CD4-positive, alpha-beta T cell treated with Interferon gamma for 1 hour (primary cell): ENCODE measurements at places on chromosomes 6 and 20.

- DNase-seq: no peak
Observed at GRCh38 chr6:123546537-123546936, 90.2 kb downstream of the TRDN start.

DNA sequence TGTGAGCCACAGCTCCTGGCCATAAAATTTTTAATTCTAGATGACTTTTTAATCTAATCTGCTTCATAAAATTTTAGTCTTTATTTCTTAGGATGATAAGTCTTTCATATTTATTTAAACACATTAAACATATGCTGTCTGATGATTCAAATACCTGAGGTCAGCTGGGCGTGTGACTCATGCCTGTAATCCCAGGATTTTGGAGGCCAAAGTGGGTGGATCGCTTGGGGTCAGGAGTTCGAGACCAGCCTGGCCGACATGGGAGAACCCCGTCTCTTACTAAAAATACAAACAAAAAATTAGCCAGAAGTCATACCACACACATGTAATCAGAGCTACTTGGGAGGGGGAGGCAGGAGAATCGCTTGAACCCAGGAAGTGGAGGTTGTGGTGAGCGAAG, 53.1 kb downstream of the RBM24 start:
- no peak for DNase-seq

GRCh38 chr6:151842816-151843215, 35.3 kb downstream of the ESR1 start:
- DNase-seq: no peak

DNA sequence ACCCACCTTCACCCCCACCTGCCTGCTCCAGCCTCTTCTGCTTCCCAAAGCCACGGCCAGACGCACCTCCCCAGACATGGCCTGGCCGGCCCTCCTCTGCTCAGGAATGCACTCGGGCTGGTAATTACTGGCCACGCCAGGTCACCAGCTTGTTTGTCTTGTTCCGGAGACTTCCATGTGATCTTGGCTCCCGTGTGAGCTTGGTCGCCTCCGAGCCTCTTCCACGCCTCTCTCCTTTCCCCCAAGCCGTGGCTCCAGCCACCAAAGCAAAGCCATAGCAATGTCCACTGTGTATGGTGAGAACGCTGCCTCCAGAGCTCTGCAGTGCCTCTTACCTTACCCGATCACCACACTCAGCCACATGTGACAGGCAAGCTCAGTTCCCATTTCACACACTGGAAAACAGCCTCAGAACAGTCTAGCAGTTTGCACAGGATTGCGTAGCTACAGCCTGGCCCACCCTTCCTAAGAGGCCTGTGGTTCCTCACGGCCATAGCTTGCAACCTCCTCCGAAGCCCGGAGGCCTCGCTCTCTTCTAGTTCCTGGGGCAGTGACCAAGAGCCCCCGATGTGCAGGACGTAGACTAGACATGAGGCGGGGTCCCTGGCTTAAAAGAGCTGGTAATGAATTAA, 48.1 kb upstream of the AFDN start:
- DNase-seq: no peak

DNA sequence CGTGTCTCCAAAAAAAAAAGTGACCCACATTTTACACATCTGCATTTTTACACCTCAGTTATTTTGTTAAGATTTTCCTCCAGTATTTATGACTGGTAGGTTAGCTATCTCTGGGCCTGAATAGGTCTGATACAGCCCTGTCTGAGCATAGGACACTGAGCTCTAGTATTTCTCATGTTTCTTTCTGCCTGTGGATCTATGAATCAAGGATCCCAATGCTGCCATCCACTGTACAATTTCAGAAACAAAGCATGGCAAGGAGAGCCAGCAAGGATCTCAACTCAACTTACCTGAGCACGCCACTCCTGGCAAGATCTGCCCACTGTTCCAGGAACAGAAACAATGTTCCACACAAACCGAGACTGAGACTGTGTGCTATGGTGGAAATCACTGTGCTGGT, 36.4 kb upstream of the ENPP5 start:
- DNase-seq: no peak

- DNase-seq: no peak
Observed at GRCh38 chr6:10190042-10190441, 224.8 kb downstream of the TFAP2A start.

GRCh38 chr20:49395183-49395582, 87.3 kb downstream of the KCNB1 start:
- DNase-seq: no peak

GRCh38 chr6:82842721-82843120, 222.9 kb downstream of the UBE3D start:
- no peak for DNase-seq

DNA sequence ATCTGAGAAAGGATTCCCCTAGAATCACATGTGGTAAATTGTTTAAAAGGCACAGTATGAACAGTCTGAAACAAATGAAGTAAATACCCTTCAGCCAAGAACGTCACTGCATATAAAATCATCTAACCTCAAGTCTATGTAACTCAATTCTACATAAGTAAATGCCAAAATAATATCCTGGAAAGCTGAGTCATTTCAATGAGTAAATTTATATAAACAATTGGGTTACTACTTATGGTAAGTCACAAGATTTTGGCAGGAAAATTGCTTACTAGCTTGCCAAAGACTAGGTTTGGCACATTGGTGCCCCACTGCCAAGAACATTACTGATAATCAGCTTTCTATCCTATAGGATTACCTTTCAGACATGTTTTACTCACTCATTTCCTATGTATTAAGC, 8.4 kb downstream of the GMDS start:
- no peak for DNase-seq

GRCh38 chr6:13433709-13434121, 53.7 kb downstream of the GFOD1 start:
- no peak for DNase-seq

GRCh38 chr6:165774903-165775601, 112.0 kb upstream of the PDE10A start:
- DNase-seq: no peak

DNA sequence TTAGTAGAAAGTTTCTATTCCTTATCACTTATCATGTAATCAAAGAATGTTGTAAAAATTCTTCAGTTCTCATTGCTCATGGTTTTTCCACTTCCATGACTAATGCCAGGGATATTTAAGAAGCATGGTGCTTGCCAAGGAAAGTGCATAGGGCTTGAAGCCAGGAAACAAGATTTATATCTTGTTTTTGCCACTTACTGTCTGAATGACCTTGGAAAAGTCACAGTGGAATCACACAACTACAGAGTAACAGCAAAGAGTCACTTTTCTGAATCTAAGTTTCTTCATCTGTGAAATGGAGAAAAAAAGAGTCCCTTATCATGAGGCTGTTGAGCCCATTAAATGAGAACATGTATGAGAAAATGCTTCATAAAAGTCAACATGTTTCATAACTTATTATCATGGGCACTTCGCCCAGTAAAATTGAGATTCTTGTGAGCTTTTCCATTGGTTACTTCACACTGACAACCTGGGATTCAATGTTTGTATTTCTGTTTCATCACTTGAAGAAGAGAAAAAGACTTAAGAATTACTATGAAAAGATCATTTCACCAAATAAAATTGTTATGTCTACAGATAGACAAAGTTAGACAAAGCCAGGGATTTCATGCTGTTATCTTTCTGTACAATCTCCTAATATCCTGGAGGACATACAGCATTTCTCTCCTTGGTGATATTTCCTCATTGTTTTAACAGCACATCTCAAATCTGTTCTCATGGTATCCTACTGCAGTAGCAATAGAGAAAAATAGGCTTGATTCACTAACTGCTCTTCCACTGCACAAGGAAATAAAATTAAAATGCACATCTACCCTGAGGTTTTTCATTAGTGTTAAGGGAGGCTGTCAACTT, 7.6 kb upstream of the BMP5 start:
- no peak for DNase-seq

DNA sequence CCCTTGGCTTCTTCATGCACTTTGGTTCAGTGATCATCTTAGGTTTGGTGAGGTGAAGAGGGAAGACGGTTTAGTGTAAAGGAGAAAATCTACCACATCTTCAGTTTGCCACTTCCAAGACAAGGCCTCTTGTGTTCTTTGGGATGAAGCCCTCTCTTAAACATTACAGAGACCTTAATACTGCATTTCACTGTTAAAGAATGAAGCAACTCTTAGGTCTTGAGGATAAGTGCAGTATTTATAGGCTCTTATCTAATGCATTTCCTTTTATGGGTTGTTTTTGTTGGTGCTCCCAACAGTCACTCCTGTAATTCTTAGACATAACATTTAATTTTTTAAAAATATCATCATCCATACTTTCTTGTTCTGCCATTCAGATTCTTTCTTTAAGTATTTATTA, 139.9 kb upstream of the LAMP5 start:
- no peak for DNase-seq

- no peak for DNase-seq
Observed at GRCh38 chr6:17865243-17865642, 122.2 kb downstream of the KIF13A start.

- no peak for DNase-seq
Observed at GRCh38 chr6:51854876-51855275, 232.5 kb downstream of the PKHD1 start.

DNA sequence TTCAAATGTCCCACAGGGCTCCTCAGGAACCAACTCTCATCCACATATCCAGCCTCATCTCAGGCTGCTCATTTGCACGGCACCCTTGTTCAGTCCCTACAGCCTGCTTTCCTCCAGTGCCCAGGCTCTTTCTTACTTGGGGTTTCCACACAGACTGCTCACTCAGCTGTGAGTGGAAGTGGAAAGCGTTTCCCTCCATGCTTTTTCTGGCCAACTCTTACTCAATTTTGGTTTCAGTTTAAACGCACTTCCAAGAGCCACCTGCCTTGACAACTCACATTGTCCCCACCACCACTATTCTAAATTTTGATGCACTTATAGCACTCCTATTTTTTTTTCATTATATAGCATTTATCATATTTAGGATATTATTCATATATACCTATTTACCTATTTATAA, 367.1 kb downstream of the PKHD1 start:
- no peak for DNase-seq

GRCh38 chr20:50569864-50570836, 60.0 kb downstream of the PTPN1 start:
- peak; percentile 44 for DNase-seq

DNA sequence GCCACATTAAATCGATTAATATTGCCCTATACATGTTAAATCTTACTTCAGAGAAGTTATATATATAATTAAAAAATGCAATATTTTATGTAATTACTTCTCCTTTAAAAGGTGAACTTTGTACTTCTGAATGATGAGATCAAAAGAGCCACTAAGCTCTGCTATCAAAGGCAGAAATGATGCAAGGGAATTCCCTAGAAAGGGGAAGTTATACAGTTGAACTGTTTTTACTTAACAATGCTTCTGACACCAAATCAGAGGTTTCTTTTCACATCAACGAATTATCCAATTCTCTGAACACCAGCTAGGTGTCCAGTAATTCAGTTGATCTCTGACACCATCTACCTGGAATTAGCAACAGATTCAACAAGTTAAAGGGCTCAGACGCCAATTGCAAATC, 319.9 kb upstream of the TSHZ2 start:
- DNase-seq: no peak

- no peak for DNase-seq
Observed at GRCh38 chr20:64277571-64278316, 22.2 kb downstream of the PCMTD2 start.

- no peak for DNase-seq
Observed at GRCh38 chr6:12941422-12941821, 224.9 kb downstream of the PHACTR1 start.

DNA sequence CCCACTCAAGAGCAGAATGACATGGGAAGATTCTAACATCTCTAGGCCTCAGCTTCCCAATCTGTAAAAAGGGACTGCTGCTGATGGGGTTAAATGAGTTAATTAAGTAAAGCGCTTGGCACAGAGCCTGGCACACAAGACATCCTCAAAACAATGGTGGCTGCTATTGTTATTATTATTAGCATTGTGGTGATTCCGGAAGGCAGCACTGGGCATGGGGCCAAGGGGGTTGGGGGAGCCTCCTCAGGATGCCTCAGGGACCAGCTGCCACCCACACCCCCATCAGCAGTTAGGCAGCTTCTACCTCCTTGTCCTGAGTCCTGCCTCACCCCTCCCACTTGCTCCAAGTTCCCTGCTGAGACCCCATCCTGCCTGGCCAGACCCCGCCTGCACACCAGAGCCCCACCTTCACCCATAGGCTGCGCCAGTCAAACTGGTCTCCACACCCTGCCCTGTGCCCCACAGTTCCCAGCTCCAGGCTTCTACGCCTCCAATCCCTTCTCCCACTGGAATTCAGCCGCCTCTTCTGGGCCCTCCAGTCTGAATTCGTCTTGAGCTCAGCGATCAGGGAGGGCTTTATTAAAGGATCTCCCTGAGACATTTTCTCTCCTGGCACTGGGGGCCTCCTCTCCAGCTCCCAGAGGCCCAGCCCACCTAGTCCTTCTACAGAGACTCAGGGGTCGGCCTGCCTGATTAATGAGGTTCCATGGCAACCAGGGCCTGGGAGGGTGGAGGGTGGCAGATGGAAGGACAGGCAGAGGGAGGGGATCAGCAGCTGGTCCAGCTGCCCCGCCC, 1.5 kb downstream of the E2F1 start:
- DNase-seq: no peak

DNA sequence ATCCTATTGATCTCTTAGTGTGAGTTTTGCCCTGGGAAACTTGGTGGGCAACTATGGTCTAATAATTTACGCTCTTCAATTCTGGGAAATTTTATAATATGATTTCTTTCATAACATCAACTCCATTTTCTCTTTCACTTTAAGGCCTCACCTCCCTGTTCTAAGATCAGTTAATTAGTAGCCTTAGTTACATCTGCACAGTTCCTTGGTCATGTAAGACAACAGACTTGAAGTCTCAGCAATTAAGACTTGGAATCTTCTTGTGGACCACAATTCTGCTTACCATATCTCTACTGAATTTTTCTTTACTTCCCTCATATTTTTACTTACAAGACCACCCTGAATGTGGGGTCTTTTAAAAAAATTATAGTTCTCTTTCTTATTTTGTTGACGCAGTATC, 8.7 kb downstream of the ENPP3 start:
- DNase-seq: no peak

GRCh38 chr6:134873500-134874388, 76.2 kb downstream of the ALDH8A1 start:
- no peak for DNase-seq

DNA sequence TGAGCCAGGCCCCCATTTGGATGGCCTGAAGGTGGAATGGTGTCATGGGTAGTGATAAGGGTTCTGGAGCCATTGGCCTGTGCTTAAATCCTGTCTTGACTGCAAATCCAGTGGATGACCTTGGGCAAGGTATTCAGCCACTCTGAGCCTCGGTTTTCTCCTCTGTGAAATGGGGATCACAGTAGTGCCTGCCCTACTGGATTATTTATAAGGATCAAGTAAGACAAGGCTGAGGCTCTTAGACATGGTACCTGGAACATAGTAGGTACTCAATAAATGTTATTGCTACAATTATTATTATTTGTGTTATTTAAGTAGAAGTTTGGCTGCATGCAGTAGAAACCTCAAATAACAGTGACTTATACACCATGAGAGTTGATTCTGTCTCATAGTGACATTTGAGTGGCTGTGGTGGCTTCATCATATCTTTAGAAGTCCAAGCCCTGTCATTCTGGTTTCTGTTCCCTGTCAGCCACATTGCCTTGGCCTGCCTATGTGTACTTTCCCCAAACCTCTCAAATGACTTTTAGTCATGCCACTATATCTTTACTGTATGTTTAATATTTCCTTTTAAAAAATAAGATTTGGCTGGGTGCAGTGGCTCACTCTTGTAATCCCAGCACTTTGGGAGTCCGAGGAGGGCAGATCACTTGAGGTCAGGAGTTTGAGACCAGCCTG, 37.6 kb upstream of the CHMP4B start:
- DNase-seq: no peak

- DNase-seq: no peak
Observed at GRCh38 chr6:88111991-88112390, 54.2 kb downstream of the CNR1 start.
